Retinal pigment epithelial cell (primary cell): ENCODE measurements at places on chromosomes 12 and 14.

- DNase-seq = no peak
These were observed 17.2 kb downstream of the KRT85 start for GRCh38 chr12:52350021-52350620.

DNA sequence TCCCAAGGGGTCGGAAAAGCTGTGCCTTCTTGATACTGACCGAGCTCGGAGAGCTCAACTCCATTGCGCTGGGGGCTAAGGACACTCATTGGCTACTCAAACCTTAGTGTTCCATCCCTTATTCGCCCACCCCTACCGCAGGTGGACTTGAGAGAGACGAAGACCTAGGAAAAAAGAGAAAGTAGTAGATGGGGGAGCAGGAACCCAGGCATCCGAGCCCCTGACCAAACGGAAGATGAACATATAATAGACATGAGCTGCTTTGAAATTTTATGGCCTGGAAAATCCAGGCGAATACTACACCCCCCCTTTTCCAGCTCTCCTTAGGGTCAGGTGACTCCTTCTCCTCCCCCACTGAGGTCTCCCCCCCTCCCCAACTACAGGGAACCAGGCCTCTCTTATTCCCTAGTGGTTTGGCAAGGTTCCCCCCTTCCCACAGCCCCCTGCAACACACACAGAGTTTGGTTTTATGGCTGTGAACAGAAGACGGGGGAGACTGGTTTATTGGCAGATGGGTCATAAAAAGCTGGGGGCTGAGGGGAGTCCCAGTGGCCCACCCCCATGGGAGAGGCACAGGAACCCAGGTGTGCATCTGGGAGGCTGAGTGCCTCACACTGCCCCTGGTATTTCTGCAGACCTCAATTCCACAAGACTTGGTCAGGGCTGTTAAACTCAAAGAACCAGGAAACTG lies 1.6 kb downstream of the GDF11 start:
- DNase-seq = no peak

DNA sequence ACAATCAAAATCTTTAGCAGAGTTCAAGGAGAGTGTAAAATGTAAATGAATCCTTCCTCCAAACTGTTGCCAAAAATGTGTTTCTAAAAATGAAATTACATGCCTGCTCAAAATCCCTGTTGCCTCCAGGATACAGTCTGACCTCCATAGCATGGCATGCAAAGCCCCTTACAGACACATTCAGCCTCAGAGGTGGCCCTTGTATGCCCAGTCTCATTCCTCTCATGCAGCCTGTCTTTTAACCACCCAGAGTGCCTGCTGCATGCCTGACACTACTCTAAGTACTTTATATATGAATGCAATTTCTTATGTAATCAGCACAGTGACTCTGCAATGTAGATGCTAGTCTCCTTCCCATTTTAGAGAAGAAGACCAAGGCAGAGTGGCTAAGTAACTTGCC lies 24.4 kb upstream of the PTPRQ start:
- DNase-seq = no peak

DNA sequence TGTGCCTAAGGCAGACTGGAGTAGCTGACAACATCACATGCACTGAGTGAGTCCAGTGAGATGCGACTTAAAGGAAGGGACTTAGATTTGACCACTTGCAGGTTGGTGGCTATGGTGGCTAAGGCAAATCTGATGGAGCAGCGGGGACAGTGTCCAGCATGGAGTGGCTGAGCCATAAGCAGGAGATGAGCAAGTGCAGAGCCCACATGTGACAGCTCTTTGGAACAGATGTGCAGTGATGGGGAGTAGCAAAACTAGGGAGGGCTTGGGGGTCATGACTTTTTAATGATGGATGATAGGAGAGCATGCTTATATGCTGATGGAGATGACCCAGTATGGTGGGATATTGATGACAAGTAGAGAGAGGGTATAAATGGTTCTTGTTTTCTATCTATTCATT lies 80.2 kb downstream of the PELI2 start:
- DNase-seq = no peak

- DNase-seq = no peak
These were observed 224.8 kb downstream of the DACT1 start for GRCh38 chr14:58862416-58863160.

GRCh38 chr12:55875704-55876467 lies 33.1 kb upstream of the MMP19 start:
- no peak for DNase-seq

- no peak for DNase-seq
These were observed 21.5 kb upstream of the SSTR1 start for GRCh38 chr14:38186216-38186615.

GRCh38 chr14:77158882-77159255 lies 17.3 kb upstream of the ZDHHC22 start:
- no peak for DNase-seq

- DNase-seq = no peak
These were observed 106.5 kb upstream of the PRKD1 start for GRCh38 chr14:30034152-30034551.

GRCh38 chr12:6219980-6220379 lies 19.8 kb downstream of the CD9 start:
- no peak for DNase-seq
